ENCODE measurements at places on chromosomes 2 and 18.
A peak's percentile ranks its signal among the peaks of the same experiment; 100 is the strongest.

- no peak for DNase-seq
These were observed 11.2 kb upstream of the FOSL2 start for GRCh38 chr2:28381225-28382180.

- DNase-seq = no peak
These were observed 469.1 kb downstream of the CBLN2 start for GRCh38 chr18:72075040-72075439.

DNA sequence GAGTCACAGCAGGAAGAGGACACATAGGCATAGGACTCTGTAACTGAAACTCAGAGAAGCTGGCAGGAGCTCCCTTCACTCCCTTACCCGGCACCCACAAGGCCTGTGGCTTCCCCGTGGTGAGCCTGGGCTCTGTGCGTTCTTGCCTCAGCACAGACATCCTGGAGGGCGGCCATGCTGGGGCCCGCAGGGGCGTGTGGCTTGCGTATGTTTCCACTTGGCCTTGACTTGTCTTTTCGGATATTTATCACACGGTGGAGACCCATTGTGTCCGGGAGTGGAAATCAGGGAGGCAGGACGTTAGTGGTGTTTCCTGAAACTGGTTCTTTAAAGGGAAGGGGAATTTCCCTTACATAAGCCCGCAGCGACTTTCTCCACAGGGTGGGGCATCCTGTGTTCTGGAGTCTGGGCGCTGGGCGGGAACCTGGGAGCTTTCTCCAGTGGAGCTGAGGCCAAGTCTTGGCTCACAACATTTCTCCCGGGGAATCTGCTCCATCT, 49.9 kb upstream of the EML6 start:
- no peak for DNase-seq

GRCh38 chr2:31033032-31033431, 105.2 kb downstream of the GALNT14 start:
- no peak for DNase-seq

- peak; percentile 65 for DNase-seq
These were observed 17.5 kb downstream of the YWHAQ start for GRCh38 chr2:9613291-9613690.

DNA sequence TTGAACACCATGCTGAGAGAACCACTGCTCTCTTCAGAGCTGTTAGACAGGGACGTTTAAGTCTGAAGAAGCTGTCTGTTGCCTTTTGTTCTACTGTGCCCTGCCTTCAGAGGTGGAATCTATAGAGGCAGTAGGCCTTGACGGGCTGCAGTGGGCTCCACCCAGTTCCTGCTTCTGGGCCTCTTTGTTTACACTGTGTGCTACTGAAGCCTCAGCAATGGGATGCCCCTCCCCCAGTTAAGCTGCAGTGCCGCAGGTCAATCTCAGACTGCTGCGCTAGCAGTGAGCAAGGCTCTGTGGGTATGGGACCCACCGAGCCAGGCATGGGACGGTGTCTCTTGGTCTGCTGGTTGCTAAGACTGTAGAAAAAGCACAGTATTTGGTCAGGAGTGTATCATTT, 162.3 kb upstream of the NXPH2 start:
- DNase-seq = no peak
